Natural killer cell (primary cell): ENCODE measurements at places on chromosomes 12 and 14. TPM values are rescaled to one million over a fixed set of nuclear protein-coding genes. Genes with fewer than 3 reads are reported as not detected.

DNA sequence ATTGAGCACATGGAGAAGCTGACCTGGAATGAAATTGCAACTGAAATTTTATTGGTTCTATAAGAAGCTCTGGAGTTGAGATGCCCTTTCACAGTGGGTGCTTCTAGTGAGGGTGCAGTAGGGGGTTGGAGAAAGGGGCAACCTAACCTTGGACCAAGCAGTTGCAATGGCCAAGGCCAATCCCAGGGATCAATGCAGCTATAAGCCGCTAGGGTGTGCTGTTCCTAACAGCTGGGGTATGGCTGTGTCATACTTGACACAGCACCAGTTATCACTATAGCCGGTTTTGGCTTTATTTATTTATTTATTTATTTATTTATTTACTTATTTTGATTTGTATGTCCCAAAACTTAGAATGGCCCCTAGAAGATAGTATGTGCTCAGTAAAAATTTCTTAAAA lies 505.9 kb downstream of the FLRT2 start:
- DNase-seq, result peak; percentile 3

GRCh38 chr14:22105006-22105623 lies 431.5 kb upstream of the OR4E1 start:
- no peak for DNase-seq

DNA sequence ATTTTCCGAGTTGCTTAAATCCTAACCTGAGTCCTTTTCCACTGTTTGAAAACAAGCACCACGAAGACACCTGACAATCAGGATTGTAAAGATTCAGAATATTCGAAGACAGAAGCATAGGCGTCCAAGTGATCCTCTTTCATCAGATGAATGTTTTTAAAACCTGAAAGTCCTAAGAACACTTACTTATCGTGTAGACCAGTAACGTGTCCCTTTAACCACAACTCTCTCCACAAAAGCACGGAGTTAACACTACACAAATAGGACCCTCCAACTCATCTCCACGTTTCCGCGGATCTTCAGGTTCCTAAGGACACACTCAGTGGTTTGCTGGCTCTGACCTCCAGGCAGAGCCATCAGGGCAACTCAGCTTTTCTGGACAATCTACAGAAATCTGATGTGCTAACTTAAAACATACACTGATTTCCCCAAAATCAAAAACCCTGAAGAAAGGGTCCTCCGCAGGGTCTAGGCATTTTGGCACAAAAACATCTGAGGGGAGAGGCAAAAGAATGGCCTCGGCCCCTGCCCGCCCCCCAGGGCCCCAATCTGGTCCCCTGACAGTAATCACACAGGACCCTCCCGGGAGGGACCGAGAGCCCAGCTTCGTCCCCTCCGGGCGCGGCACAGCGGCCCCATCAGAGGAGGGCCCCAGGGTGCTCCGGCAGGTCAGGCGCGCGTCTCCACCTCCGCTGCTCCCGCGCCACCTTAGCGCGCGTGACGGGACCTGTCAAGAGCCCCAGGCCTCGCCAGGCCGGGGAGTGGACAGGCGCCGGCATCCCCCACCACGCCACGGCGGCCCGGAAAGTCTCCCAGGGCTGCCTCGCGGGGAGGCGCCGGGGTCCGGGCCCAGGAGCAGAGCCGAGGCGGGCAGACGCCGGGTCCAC lies 925 bp downstream of the DICER1 start:
- no peak for DNase-seq

GRCh38 chr14:99350751-99351150 lies 78.8 kb upstream of the BCL11B start:
- DNase-seq, result no peak

GRCh38 chr12:111785651-111786050 lies 18.9 kb downstream of the ALDH2 start:
- DNase-seq, result no peak

DNA sequence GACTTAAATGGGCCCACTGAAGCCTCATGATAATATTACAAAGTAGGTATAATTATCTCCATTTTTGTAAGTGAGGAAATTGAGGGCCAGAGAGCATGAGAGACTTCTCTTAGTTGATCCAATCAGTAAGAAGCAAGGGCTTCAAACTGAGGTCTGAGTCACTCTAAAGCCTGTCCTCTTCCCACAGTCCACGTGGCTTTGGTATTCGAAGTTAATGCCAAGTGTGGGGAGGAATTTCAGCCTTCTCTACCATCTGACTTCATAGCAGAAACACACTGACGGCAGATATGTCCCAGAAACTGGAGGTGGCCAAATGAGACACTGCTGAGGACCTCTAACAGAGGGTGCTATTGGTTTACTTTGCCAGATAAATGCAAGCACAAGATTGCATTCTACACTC lies 114.4 kb upstream of the OVCH1 start:
- DNase-seq, result no peak

DNA sequence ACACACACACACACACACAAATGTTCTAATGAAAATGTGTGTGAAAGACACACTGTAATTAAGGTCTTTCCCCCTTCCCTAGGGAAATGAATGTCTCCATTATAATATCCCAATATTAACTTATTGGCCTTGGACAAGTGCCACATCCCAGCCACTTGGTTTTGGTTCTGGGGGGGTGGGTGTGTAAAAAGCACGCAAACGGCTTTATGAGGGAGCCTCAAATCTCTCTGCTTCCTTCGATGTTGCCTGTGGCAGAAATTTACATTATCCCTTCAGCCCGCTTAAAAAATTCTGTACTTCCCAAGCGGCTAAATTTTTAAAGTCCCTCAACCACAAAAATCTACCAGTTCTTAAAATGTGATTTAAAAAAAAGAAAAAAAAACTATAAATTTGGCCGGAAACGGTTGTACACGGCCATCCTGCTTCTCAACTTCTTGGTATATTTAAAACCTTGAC lies 432 bp downstream of the C14orf93 start:
- DNase-seq, result no peak

DNA sequence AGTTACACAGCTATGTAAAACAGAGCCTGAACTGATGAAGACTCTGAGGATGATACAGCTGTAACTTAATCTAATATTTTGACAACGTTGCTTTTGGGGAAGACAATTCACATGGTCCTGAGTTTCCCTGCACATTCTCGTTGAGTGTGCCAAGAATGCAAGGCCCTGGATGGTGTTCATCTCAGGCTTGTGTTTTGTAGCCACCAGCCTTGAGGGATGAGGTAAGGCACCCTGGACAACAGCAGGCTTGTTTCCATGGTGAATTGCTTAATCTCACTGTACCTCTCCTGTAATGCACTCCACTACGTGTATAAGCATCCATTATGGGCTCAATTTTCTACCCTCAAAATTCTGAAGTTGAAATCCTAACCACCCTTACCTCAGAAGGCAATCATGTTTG lies 2.1 kb downstream of the CATSPERB start:
- DNase-seq, result no peak

DNA sequence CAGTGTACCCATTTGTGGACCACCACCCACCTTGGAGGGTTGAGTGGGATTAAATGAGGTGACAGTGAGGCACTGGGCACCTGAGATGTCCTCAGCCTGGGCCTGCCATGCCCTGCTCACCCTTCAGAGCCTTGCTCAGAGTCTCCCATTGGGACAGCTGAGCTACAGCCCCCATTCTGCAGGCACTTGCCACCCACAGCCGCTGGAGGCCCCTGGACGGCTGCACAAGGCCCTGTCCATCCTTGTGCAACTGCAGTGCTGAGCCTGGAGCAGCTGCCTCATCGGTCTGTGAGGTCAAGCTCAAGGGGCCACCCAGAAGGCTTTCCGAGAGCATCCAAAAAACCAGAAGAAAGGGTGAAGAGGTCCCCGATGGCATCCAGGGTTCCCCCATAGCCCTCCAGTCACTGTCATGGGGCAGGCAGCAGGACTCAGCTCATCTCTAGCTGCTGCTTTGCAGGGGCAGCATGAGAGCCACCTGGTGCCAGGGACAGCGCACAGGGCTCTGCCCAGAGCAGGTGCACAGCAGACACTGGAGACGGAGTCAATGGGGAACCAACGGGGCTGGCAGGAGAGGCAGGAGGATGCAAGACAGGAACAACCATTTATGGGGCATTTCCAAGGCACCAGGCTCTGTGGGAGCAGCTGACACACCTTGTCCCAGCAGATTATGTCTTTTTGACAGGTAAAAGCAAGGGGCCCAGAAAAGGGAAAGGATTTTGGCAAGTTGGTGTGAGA lies 84.6 kb downstream of the ARL6IP4 start:
- no peak for DNase-seq

DNA sequence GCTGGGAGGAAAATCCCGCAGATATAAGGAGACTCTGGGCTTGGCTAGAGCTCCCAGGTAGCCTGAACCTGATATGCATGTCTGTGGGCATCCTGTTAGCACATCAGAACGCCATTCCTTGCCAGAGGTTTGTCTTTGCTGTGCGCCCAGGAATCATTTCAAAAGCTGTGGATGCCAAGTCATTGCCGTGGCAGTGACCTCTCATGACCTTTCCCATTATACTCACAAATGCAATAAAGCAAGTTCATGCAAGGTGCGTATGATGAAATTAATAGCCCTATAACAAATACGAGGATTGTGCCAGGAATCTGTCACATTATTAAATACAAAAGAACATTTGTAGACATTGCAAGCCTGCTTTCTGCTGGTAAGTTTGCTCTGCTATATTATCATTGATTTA lies 229.1 kb upstream of the PELI2 start:
- no peak for DNase-seq

DNA sequence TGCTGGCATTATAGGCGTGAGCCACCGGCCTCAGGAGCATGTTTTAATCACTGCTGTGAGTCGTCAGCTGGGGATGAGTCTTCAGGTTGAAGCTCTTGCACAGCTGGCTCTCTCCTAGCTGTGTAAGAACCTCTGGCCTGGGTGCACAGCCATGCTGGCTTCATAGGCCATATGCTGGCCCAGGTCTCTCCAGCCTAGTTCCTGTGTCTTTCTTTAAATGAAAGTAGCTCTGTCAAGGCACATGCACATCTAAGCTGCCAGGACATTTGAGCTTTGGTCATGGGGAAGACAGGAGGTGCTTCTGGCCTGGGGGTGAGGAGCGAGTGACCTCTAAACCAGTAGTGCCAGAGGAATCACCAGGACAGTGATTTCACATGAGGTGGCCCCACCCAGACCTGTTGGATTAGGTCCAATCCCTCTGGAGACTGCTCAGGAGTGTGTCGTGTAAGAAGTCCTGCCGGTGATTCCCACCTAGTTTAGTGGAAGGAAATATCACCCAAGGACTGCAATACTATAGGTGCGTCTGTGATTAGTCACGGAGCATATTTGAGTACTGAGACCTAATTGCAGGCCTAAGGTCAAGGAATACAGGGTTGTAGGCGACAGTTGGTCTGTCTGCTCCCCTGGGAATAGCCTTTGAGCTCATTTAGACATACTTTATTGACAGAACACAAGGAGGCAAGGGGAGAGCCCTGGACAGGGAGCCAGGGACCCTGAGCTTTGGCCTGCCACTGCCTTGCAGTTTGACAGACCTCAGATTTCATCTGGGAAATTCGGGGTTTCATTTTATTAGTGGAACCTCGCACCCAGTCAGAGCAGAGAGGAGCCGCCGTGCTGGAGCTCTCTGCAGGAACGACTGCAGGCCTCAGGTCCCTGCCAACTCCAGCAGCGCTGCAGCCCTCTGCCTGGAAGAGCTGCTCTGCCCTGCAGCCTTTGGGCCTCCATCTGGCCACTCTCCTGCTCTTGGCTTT lies 67.0 kb downstream of the ANKRD9 start:
- no peak for DNase-seq

GRCh38 chr14:104438166-104438887 lies 141.2 kb upstream of the C14orf180 start:
- no peak for DNase-seq

DNA sequence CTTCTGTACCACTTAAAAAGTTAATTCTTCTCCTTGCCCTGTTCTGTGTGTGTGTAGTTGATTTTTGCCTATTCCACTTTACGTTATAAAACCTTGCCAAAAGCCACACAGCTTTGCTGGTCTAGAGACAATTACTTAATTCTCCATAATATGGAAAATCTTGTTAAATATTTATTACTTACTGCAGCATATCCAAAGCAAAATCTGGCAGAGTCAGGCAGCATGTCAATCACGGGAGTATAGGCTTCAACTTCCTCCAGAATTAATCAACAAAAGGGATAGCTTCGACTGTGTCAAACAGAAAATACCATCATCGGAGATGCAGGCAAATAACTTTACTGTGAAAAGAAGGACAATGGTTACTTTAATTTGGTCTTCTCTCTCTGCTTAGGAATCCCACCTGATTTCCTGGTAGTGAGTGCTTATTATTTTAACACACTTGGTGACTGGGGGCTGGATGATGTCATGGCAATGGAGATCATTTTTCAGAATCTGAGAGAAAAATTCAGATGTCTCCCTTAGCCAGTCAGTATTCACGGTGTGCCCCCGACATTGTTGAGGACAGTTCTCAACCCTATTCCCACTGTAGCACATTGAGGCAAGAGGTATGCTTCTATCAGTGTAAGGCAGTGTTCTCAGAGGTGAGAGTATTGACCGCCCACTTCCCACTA lies 3.7 kb upstream of the MSRB3 start:
- DNase-seq, result no peak

- DNase-seq, result no peak
Observed at GRCh38 chr14:37213016-37213415, 15.3 kb downstream of the MIPOL1 start.

GRCh38 chr12:131871677-131872076 lies 22.7 kb upstream of the ULK1 start:
- no peak for DNase-seq

DNA sequence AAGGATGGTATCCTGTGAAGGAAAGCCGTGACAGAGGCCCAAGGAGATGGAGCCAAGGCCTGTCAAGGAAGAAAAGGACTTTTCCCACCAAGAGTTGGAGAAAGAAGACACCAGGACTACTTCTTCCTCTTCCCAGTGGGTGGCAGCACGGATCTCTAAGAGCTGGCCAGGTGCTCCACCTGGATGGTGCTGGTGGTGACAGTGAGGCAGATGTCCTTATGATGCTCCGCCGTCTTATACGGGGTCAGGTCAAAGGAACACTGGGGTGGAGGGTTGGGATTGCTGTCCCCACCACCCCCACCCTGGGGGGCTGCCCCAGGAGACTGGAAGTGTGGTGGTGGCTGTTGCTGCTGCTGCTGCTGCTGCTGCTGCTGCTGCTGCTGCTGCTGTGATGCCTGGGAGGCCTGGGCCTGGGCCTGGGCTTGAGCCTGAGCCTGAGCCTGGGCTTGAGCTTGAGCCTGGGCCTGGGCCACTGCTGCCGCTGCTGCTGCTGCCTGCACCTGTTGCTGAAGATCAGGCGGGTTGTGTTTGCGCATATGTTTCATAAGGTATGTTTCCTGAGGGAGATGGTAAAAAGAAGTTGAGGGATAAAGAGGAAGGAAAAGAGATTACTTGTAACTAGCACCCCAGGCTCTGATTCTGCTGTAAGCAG lies 4.8 kb upstream of the ING4 start:
- DNase-seq, result no peak

GRCh38 chr12:55955800-55956508 lies 9.9 kb downstream of the PMEL start:
- DNase-seq, result peak; percentile 61

GRCh38 chr14:23727566-23728335 lies 91.6 kb downstream of the DHRS2 start:
- peak; percentile 11 for DNase-seq

GRCh38 chr12:78918268-78918667 lies 53.7 kb downstream of the SYT1 start:
- DNase-seq, result no peak

SYNJ2BP gene
- total RNA-seq, result 16.6 TPM

L2HGDH gene
- total RNA-seq, result 5.4 TPM

KRT81 gene
- 1.4 TPM for total RNA-seq

POTEM gene
- total RNA-seq, result not detected

RCOR1 gene
- total RNA-seq, result 36.5 TPM

PLXNC1 gene
- total RNA-seq, result 30.7 TPM

CRIP1 gene
- 276 TPM for total RNA-seq

SERPINA12 gene
- total RNA-seq, result not detected

TAS2R19 gene
- total RNA-seq, result 3.8 TPM

PLEKHD1 gene
- 0.78 TPM for total RNA-seq
